ENCODE measurements at places on chromosomes 13 and 19.

DNA sequence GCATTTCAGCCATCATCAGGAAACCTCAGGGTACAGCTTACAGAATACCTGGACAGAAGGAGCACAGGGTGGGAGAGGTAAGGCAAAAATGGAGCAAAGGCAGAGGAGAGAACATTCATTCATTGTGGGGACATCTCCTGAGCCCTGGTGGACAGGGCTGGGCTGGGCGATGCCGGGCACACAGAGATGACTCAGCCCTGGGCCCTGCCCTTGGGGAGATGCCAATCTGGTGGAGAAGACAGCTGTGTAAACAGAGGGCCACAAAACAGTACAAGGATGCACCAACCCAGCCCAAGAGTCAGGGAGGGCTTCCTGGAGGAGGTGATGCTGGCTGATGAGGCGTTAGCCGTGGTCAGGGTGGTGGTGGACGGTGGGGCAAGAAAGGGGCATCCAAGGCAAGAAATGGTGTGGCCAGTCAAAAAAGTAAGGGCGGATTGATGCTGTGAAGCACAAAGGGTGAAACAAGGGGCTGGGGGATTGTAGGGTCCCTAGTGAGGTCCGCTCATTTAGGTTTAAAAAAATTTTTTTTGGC lies 3.6 kb upstream of the HAS1 start:
- DNase-seq: no peak

DNA sequence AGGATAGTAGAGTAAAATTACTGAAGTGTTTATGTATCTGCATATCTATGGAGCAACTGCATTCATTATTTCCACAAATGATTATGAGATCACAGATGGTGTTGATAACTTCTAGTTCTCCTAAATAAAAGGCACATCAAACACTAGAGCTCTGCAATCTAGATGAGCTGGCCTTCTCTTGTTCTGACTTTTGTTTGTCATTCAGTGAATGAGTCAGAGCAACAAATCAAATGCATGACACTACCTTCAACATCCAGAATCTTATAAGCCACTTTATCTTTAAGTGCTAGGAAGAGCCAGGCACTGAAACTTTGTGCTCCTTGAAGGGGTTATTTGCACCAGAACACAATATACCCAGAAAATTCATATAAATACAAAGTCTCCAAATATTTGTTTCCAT lies 456.0 kb downstream of the PCDH17 start:
- peak; percentile 9 for DNase-seq

- no peak for DNase-seq
Observed at GRCh38 chr13:48975101-48975855, 434 bp upstream of the FNDC3A start.

DNA sequence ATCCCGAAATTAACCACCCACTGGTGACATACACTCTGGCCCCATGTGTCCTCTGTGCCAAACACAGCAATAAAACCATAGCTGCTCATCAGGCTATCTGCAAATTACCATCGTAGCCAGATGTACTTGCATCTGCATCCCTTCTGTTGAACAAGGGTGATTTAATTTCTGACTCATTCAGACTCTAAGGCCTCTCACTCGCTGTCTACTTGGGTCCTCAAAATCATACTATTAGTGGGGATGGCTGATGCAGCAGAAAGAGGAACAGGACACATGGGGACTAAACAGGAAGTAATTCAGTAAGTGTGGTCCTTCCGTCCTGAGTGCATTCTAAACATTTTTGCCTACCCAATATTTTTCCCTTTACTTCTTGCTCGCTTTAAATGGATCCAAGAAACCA lies 2275.0 kb upstream of the PCDH20 start:
- no peak for DNase-seq

- no peak for DNase-seq
Observed at GRCh38 chr13:44698066-44698465, 121.9 kb upstream of the TSC22D1 start.

DNA sequence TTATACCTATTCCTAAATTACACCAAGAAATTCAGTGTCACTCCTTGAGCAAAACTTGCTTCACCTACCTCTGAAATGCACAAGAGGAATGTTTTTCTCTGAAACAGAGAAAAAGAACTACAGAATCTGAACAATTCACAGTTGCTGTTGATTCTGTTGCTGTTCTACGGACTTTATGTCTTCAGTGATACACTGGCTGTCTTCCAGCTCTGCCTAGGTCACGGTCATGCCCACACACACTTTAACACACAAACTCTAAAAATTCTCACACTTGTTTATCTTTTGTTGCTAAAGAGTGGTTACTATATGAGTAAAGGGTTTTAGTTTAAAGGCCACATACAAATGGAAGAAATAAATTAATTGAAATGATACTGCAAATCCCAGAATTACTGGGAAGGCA lies 124.4 kb upstream of the SPRY2 start:
- DNase-seq: no peak

- peak; percentile 71 for DNase-seq
Observed at GRCh38 chr19:33797802-33798671, 1.4 kb downstream of the KCTD15 start.

GRCh38 chr13:105465251-105465650 lies 1070.2 kb downstream of the EFNB2 start:
- DNase-seq: no peak

DNA sequence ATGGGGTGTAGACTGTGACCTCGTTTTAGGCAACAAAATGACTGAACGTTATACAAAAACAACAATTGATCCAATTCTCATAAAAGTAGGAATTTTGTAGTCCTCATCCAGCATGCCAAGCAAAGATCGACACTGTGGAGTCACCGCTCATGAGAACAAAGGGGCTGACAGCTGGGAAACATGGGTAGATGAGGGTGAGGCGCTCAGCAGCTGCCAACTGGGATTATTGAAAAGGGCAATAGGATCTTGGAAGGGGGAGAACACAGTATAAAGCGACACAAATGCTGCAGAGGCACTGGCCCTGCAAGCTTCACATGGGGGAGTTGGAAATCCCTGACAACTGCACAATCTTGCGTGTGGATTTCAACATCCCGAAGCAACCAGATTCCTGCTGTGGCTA lies 5.4 kb upstream of the ZNF765 start:
- DNase-seq: no peak

- no peak for DNase-seq
Observed at GRCh38 chr13:23949200-23949599, 51.9 kb upstream of the C1QTNF9B start.

DNA sequence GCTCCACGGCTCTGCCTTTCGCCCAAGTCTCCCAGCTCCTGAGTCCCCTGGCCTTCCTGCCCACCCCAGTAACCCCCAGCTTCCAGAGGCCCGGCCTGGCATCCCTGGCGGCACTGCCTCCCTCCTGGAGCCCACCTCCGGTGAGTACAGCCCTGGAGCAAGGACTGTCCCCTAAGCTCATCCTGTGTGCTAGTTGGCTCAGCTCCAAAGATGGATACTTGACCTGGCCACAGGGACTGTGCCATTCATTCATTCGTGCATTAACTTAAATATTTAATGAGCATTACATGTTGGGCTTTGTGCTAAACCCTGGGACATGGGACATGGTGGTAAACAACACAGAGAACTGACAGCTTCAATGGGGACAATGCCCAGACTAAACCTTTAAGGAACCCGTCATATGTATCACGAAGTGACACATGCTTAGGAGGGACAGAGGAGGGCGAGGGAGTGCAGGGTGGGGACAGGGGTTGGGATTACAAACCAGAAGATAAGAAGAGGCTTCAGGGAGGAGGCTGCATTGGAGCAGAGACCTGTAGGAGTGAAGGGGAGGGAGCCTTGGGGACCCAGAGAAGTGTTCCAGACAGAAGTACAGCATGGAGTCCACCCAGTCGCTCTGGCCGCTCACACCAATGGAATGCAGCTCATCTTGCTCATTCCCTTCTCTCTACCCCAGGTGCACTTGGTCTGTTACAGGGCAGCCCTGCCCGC lies 6.9 kb upstream of the OVOL3 start:
- DNase-seq: no peak

DNA sequence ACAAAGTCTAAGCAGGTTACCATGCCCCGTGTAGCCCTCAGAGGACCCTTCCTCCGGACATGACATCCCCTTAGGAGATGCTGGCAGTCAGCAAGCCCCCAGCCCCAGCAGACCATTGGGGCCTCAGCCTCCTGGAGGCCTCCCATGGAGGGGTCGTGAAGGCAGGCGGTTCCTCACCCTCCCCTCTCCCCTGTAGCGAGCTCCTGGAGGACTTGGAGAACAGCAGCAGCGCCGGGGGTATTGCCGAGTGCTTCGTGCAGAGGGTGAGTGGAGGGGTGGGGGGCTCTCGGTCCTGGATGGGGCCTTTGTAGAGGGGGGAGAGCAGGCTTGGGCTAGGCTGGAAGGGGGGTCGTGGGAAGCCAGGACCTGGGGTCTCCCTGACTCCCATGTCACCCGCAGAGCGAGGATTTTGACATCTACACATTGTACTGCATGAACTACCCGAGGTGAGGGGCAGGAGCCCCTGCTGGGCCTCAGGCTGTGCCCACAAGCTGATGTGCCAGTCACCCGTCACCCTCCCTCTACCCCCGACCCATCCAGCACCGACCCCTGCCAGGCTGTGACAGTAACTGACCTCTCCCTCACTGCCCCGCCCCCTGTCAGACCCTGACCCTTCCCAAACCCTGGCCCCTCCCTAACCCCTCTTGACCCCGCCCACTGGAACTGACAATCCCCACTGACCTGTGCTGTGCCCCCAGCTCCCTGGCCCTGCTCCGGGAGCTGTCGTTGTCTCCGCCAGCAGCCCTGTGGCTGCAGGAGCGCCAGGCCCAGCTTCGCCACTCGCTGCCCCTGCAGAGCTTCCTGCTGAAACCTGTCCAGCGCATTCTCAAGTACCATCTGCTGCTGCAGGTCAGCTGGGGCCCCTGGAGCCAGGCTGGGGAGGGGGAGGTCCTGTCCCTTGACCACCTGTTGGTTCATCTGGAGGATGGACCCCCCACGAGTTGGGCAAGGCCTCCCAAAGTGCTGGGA lies 4.0 kb downstream of the PLEKHG2 start:
- no peak for DNase-seq

GRCh38 chr13:39397226-39397895 lies 205.6 kb downstream of the LHFPL6 start:
- DNase-seq: no peak

GRCh38 chr13:104773775-104774174 lies 1707.6 kb upstream of the SLC10A2 start:
- peak; percentile 86 for DNase-seq

GRCh38 chr13:38444904-38445303 lies 95.3 kb downstream of the UFM1 start:
- DNase-seq: no peak

DNA sequence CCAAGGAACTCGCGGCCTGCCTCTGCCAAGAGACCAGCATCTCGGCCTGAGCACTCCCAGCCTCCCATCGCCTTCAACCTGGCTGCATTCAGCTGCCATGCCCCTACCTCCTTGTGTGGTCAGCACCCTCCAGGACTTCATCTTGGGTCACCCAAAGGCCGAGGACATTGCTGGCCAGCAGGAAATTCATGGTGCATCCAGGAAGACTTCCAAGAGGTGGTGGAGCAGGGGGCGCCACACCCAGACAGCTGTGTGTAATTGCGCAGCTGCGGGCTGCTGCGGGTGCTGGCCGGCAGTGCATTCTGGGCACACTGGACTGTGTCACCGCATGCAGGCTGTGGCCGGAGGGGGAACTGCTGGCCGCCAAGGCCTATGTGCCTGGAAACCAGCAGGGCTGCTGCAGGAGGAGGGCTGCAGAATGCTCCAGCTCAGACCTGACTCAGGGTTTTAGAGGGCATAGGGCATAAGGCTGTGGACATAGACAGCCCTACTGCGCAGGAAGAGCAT lies 164.3 kb upstream of the TUBA3C start:
- DNase-seq: no peak

DNA sequence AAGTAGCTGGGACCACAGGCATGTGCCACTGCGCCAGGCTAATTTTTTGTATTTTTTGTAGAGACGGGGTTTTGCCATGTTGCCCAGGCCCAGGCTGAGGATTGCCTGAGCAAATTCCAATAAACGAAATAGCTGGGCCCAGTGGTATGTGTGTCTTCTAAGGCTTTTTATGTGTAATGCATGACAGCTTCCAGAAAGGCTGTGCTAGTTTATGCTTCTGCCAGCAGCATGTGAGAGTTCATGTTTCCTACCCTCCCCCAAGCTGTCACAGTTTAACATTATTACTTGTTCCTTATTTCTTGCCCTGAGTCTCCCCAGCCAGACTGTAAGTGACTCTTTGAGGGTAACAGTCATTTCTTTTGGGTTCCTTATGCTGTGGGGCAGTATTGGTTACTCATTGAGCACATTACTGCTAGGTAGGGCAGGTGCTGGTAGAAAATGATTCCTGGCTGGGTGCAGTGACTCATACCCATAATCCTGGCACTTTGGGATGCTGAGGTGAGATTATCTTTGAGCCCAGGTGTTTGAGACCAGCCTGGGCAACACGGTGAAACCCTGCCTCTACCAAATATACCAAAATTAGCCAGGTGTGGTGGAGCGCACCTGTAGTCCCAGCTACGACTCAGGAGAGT lies 13.6 kb downstream of the GPATCH1 start:
- no peak for DNase-seq

GRCh38 chr13:72666391-72666790 lies 61.0 kb downstream of the MZT1 start:
- DNase-seq: no peak

DNA sequence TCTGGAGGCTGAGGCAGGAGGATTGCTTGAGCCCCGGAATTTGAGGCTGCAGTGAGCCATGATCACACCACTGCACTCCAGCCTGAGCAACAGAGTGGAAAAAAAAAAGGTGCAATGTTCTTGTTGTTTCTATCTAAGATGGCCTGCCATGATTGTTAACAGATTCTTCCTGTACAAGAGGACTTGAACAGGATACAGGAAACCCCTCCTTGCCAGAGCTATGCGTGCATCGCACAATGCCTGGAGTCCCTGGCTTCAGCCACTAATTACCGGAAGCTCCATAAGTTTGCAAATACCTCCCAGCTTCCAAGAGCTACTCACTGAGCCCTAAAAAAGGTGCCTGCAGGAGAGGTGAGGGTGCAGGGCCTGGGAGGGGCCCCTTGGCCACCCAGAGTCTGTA lies 13.1 kb upstream of the HIF3A start:
- DNase-seq: no peak

GRCh38 chr19:35592226-35592625 lies 6.3 kb downstream of the PMIS2 start:
- peak; percentile 22 for DNase-seq

DNA sequence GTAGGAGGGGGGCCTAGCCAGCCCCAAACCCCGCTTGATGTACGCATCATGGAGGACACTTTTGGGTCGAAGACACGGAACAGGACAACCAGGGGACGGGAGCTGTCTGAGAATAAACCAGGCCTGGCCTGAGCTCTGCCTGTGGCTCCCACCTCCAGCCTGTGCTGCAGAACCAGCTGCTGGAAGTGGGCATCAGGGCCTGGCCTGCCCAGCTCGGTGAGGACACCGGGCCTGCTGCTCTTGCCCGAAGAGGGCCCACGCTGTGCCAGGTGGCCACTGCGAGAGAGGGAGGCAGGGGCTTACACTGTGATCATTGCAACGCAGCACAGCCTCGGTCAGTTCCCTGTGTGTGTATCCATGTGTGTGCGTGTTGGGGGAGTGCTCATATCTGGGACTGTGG lies 34.6 kb downstream of the CEBPG start:
- DNase-seq: no peak

Measured in astrocyte of the hippocampus (primary cell).